ENCODE measurements at places on chromosomes 4 and X. TPM values are rescaled to one million over a fixed set of nuclear protein-coding genes. Genes with fewer than 3 reads are reported as not detected.

Gene IL13RA2
- total RNA-seq, result not detected

Gene MAP7D3
- total RNA-seq, result 2.8 TPM

Gene CC2D2A
- total RNA-seq, result 8.3 TPM

Gene TCEAL9
- 23.9 TPM for total RNA-seq

Gene IQSEC2
- 26.1 TPM for total RNA-seq

Gene SLC7A11
- 2.9 TPM for total RNA-seq

Gene MAGEB17
- not detected for total RNA-seq

Gene USP17L5
- total RNA-seq, result not detected

Gene PAGE2B
- total RNA-seq, result not detected

Gene IL21
- total RNA-seq, result not detected

Gene ARMCX1
- total RNA-seq, result 8.7 TPM
